ENCODE measurements at places on chromosomes 5 and 9.

- DNase-seq, result no peak
Observed at GRCh38 chr9:27154908-27155307, 45.9 kb downstream of the TEK start.

GRCh38 chr9:135154050-135154615 lies 66.7 kb downstream of the OLFM1 start:
- no peak for DNase-seq

- no peak for DNase-seq
Observed at GRCh38 chr9:82110881-82111280, 122.3 kb downstream of the SPATA31D1 start.

DNA sequence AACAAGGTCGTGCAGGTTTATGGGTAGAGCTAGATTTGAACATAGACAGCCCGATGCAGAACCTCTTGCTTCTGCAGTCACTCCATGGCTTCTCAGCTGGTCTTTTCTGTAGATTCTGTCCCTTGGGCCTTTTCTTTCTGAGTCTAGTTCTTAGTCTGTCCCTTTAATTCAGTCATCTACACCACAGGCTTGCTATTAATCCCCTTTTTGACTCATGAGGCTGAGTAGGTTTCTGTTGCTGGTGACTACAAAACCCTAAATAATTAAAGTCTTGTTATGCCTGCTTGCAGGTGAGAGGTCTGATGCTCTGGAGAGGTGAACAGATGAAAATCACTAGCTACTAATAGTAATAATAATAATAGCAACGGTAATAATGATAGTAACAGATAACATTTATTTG lies 19.3 kb upstream of the STRBP start:
- DNase-seq, result no peak

GRCh38 chr5:75200776-75201175 lies 35.9 kb downstream of the ANKRD31 start:
- no peak for DNase-seq

Data from aorta (tissue), 5 donors.